ENCODE measurements at places on chromosomes 1 and 21.

GRCh38 chr21:36688324-36688723 lies 10.6 kb upstream of the SIM2 start:
- DNase-seq = no peak

DNA sequence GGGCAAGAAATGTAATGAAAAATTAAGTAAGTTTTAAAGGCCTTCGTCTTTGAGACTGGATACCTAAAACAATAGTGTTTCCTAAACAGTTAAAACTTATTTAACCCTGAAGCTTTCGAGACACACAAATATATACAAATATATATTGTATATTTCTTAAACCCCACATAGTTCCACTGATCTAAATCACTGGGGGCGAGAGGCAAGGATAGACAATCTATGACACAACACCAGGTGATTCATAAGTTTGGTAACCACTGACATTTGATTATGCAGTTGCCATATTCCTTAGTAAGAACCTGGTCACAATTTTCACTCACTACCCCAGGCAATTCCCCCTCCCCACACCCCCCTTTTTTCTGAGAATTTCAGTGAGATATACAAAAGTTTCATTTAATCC lies 55.3 kb upstream of the BOLA1 start:
- DNase-seq = no peak

DNA sequence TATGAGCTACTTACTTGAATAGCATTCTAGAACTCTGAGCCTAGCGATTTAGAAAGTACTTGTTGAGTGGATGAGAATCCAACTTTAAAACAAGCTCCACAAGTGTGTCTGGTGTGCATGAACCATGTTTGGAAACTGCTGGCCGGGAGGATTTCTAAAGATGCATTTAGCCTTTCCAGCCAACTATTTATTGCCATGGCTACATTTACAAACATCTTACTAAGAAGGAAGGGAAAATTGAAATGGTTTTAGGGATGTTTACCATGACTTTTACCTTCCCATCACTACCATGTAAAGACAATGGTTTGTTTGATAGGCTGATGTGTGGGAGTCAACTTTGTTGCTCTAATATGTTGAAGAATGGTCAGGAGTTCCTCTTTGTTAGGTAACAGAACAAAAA lies 37.7 kb upstream of the ARHGAP29 start:
- no peak for DNase-seq

DNA sequence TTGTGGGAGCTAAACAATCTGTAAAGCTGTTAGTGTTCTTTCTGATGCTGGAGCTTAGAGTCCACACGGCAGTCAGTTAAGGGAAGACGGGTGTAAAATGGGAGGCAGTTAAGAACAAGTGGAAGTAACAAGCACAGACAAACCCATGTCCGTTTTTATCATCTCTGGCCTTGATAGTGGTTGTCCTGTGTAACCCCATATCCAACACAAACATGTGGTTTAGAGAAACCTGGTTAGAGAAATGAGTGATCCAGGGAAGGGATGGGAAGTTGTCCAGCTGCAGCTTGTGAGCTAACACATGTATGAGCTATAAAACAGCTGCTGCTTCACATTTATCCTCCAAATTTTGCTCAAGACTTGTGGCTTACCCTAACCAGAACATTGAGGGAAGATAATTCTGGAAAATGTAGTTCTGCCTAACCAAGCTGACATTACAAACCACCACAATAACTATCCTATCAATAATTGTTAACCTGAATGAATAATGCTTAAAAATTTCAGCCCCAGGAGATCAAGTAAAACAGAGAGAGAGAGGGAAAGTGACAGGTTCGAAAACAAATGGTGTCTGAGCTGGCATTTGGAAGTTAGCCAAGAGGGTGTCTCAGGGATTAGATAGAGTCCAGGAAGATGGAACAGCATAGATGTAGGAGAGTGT lies 10.6 kb upstream of the C1orf162 start:
- DNase-seq = no peak

GRCh38 chr1:102852613-102853012 lies 255.7 kb downstream of the COL11A1 start:
- no peak for DNase-seq

- no peak for DNase-seq
These were observed 21.4 kb upstream of the PKN2 start for GRCh38 chr1:88662723-88663122.

DNA sequence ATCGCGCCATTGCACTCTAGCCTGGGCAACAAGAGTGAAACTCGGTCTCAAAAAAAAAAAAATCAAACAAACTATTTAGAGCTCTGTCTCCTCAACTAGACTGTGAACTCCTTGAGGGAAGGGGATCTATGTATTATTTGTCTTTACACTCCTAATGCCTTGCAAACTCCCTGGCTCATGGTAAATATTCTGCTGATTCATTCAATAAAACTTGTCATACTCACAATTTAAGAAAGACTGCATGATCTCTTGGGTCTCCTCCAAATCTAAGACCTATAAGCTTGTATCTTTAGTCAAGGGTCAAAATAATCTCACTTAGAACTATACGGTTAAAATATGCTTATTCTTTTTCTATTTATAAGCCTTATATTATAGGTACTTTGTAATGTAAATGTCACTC lies 90.3 kb upstream of the NR5A2 start:
- DNase-seq = no peak

DNA sequence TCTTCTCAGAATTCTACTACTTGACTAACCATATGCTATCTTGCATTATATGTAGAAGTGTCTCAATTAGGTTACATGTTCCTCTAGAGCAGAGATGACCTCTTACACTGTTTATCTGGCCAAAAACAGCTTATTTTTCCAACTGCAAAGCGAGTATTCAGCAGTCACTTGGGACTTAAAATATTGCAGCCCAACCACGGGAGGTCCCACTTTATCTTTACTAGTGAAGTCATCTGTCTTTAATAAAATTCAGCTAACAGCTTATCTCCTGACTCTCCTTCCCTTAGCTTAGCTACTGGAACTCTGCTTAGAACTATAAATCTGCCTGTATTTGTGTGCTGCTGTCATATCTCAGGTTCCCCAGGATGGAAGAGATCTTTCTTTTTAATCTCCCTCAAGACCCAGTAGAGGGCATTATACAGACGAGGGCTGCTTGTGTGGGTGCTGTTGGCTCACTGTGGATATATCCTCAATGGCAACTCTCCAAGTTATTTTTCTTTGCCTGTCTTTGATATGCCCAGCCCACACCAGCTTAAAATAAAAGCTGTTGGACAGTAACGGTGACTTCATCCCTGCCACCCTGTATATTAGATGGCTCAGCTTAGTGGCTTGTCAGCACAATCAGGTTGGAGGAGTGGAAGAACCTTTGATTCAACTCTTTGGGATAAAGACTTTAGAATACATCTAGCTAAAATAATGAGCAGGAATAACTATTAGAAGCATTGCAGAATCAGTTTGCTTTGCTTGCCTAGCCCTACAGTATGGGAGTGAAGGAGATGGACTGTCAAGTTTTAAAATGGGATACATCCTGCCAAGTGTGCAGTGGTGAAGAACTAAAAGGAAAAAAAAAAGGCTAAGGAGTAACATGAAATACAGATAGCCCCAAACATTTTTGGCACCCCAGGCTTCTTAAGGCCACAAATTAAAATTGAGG lies 9.6 kb downstream of the ENSA start:
- DNase-seq = peak; percentile 78

DNA sequence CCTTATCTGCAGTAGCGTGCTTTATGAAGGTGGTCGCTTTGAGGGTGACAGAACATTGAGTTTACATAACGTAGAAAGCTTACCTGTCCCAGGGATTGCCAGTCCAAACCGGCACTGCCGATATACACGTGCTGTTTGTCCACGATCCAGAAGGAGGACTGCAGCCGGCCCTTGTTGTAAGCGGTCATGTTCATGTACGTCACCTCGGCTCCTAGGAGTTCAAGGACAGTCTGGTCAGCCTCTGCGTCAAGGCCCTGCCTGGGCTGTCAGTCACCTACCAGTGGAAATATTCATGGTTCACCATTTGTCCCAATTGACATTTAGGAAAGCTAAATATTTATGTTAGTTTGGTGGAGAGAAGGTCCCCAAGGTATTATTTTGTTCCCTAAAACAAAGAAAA lies 221.0 kb upstream of the MAP1LC3C start:
- DNase-seq = no peak

DNA sequence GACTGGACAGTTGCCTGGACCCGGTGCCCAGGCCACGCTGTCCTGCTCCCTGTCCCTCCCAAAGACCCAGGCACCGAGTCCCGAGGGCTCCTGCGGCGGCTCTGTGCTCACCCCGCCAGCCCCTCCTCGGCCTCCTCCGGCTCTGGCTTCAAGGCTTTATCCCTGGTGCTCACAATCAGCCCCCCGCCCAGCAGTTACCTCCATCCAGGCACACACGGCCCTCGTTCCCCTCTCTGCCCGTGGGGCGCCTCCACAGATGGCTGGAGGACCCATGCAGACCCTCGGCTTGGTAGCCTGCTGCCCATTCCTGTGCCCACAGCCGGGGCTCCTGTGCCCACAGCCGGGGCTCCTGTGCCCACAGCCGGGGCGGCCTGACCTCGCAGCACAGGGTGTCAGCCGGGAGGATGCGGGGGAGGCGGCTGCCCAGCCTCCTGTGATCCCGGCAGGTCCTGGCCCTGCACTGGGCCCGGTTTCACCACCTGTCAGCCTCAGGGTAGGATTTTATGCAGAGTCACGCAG lies 52.3 kb upstream of the COL18A1 start:
- no peak for DNase-seq

- no peak for DNase-seq
These were observed 178.5 kb upstream of the FMN2 start for GRCh38 chr1:239913141-239913585.

GRCh38 chr1:241532162-241532531 lies at the start of gene KMO:
TSS of gene KMO (plus strand) at chr1:241532378. CDS start at chr1:241532445, 67 bp downstream.
- DNase-seq = no peak

DNA sequence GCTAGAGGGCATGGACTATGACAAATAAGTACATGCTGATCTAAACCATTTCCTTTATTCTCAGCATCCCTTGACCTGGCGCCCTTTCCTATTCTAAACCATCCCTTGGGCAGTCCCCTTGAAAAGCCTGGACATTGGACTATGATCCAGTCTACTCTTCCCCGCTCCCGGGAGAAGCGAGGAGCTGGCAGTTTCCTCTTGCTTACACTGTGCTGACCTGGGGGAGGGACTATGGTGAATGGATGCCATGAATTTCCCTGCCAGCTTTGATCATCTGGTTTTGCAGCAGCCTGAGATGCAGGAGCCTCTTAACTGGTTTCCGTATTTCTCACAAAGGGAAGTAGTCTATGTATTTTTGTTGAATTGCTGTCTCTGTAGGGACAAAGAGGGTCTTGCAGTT lies 121.7 kb downstream of the KIF26B start:
- DNase-seq = no peak

- no peak for DNase-seq
These were observed 125.3 kb downstream of the LTN1 start for GRCh38 chr21:28867401-28867800.

DNA sequence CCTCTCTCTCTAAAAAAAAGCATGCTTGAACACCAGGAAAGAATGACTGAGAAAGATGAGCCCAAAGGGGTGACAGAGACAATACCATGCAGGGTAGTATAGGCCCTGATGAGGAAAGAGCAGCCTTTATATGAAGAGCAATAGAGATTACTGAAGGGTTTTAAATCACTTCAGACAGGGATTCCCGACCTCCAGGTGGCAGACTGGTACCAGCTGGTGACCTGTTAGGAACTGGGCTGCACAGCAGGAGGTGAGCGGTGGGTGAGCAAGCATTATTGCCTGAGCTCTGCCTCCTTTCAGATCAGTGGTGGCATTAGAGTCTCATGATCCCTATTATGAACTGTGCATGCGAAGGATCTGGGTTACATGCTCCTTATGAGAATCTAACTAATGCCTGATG lies 30.8 kb upstream of the GTF2B start:
- DNase-seq = no peak

DNA sequence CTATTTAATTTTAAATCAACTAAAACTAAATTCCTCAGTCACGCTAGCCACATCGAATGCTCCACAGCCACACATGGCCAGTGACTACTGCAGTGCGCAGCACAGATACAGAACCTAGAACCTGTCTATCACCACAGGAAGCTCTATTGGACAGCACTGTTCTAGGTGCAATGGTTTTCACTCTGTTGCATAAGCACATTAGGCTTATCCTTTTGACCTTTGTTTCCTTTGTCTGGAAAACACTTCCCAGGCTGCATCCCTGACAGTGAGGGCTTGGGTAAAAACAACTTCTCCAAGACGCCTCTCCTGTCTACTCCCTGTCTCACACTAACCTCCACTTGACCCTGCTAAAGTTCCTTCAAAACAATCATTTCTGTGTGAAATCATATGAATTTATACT lies 33.6 kb upstream of the RAP1GAP start:
- DNase-seq = no peak

DNA sequence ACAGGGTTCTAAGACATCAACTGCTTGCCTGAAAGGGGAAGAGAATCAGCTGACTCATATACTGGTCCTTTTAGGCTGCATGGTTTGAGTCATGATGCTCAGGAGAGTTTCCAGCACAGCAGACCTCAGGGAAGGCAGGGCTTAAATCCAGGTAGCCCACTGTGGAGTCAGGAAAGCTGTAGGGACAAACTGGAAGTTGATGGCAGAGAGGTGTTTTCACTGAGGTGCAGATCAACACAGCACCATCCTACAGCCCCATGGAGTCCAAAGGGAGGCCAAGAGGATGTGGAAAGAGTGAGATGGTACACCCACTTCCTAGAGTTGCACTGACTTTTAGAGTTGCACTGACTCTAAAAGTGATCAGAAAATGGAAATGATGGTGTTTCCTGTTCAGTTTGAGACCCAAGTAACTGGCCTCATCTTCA lies 252.4 kb upstream of the DUSP10 start:
- no peak for DNase-seq

- no peak for DNase-seq
These were observed 20.4 kb downstream of the PTGFRN start for GRCh38 chr1:116929961-116930592.

- no peak for DNase-seq
These were observed 1764.3 kb downstream of the NCAM2 start for GRCh38 chr21:22762463-22762862.

DNA sequence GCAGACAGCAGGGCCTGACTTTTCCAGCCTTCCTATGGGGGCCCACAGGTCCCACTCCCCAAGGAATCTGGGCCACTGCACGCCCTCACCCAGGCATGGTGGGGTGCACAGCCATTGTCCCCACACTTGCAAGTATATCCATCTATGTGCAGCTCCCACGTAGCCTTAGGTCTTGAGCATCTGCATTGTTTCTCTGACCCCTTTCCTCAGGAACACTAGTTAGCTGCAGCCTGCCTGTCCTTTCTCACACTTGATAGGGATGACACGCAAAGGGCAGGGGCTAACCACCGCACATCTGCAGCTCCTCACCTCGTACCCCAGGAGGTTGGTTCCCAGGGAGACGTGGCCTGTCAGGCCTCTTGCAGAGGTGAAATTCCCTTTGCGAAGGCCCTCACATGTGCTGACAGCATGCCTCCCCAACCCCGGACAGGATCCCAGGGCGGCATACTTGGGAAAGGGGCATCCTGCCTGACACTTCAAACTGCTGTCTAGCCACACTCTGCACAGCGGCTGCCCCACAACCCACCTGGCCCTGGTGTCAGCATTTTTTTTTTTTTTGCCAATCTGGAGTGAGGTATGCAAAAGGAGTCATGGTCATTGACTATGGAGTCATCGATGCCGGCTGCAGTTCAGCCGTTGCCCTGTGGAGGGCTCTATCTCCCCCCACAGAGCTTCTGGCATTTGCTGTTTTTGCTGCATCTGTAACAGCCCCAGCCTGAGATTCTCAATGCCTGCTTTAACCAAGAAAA lies 5.0 kb downstream of the JMJD4 start:
- DNase-seq = no peak

GRCh38 chr1:18535391-18536210 lies 54.9 kb downstream of the KLHDC7A start:
- DNase-seq = peak; percentile 88

GRCh38 chr1:151790940-151791651 lies 796 bp upstream of the TDRKH start:
- DNase-seq = no peak

- DNase-seq = no peak
These were observed 3.9 kb upstream of the NRAS start for GRCh38 chr1:114720492-114720891.
